ENCODE measurements at places on chromosomes 6 and 20.

GRCh38 chr6:87155842-87156815 is 764 bp downstream of the ZNF292 start:
- DNase-seq, result peak; percentile 19
- no peaks in the 10 kb centered on the region for H3K27me3 ChIP-seq
- peak overlapping the region; percentile 97 for H3K27ac ChIP-seq
- H3K36me3 ChIP-seq, result no peaks in the 10 kb centered on the region
- peaks cover 19% of the 10 kb centered on the region for H3K4me1 ChIP-seq

- H3K4me1 ChIP-seq, result no peaks in the 10 kb centered on the region
- no peaks in the 10 kb centered on the region for H3K36me3 ChIP-seq
- no peak overlapping the region for H3K4me3 ChIP-seq
- DNase-seq, result no peak
- no peaks in the 10 kb centered on the region for H3K27me3 ChIP-seq
These were observed 336.0 kb upstream of the DEFB115 start for GRCh38 chr20:30921286-30922071.

GRCh38 chr6:6997263-6998193 is 110.2 kb upstream of the RREB1 start:
- H3K36me3 ChIP-seq, result no peaks in the 10 kb centered on the region
- H3K27me3 ChIP-seq, result no peaks in the 10 kb centered on the region
- no peak overlapping the region for H3K27ac ChIP-seq
- H3K4me3 ChIP-seq, result no peak overlapping the region
- no peak for DNase-seq
- H3K4me1 ChIP-seq, result no peaks in the 10 kb centered on the region

DNA sequence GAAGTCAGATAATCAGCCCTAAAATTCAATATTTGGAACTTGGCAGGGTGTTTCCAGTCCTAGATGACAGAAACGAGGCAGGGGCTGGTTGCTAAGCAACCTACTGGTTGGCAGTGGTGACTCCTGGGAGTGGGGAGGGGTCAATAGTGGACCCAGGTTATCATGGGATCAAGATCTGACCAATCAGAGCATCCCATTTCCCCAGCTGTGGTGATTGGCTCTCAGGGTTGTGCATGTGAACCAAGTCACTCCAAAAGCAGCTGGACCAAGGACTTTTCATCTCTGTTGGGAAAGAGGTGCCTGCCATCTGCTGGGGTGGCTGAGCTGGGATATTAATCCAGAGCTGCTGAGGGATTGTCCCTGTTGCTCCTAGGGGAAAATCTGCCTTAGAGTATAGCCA is 253.4 kb downstream of the PREX1 start:
- no peak overlapping the region for H3K4me3 ChIP-seq
- no peaks in the 10 kb centered on the region for H3K36me3 ChIP-seq
- no peak overlapping the region for H3K27ac ChIP-seq
- no peaks in the 10 kb centered on the region for H3K4me1 ChIP-seq

DNA sequence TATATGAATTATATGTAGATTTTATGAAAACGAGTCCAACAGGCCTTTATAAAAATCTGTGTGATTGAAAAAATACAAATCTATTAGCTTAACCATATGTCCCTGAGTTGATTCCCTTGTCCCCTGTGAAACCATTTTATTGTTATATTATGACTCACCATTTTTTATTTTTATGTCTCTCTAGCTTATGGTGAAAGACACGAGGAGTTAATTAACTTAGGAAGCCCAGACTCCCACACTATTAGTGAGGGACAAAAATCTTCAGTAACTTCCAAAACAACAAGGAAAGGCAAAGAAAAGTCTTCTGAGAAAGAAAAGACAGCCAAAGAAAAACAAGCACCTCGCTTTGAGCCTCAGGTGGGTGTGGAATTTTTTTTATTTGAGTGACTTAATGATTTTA is 183.1 kb downstream of the ADGB start:
- no peaks in the 10 kb centered on the region for H3K4me1 ChIP-seq
- H3K4me3 ChIP-seq, result no peak overlapping the region
- no peak for DNase-seq
- no peaks in the 10 kb centered on the region for H3K36me3 ChIP-seq

DNA sequence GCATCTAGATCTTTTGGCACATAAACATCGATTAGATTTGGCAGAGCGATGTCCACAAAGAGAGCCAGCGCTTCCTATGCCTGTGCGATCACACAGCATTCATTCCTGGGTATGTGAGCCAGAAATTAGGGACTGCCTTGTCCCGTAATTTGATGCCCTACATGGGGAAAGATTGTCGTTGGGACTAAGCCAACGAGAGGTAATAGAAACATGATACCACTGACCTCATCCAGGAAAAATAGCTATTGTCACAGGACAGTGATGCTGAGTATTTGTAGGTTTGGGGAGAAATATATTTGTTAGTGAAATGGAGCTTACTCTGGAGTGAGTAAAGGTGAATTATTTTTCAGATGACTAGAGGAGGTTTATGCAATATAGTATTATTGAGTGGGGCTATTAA is 154.0 kb downstream of the TSHZ2 start:
- no peak for DNase-seq
- H3K36me3 ChIP-seq, result no peaks in the 10 kb centered on the region
- no peak overlapping the region for H3K4me3 ChIP-seq

- peaks cover 23% of the 10 kb centered on the region for H3K4me1 ChIP-seq
- H3K36me3 ChIP-seq, result no peaks in the 10 kb centered on the region
- H3K27me3 ChIP-seq, result peaks cover 87% of the 10 kb centered on the region
- no peak overlapping the region for H3K27ac ChIP-seq
- DNase-seq, result no peak
These were observed 15.6 kb upstream of the PRDM13 start for GRCh38 chr6:99590728-99591672.

GRCh38 chr6:166351715-166352285 is 9.5 kb upstream of the SFT2D1 start:
- no peak overlapping the region for H3K4me3 ChIP-seq
- H3K27ac ChIP-seq, result no peak overlapping the region
- no peaks in the 10 kb centered on the region for H3K4me1 ChIP-seq
- no peaks in the 10 kb centered on the region for H3K36me3 ChIP-seq
- peak; percentile 13 for DNase-seq
- H3K27me3 ChIP-seq, result no peaks in the 10 kb centered on the region

GRCh38 chr6:138521790-138522189 is 22.5 kb upstream of the NHSL1 start:
- no peak for DNase-seq
- H3K4me1 ChIP-seq, result peaks cover 17% of the 10 kb centered on the region
- H3K4me3 ChIP-seq, result no peak overlapping the region

DNA sequence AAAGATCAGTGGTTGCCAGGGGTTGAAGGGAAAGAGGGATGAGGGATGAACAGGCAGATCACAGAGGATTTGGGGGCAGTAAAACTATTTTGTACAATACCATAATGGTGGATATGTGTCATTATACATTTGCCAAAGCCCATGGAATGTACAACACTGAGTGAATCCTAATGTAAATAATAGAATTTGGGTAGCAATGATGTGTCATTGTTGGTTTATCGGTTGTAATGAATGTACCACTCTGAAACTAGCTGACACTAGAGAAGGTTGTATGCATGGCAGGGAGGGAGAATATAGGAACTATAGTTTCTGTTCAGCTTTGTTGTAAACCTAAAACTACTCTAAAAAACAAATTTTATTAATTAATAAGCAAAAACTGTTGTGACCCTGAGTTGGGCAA is 17.8 kb upstream of the ASF1A start:
- no peak overlapping the region for H3K4me3 ChIP-seq
- no peaks in the 10 kb centered on the region for H3K4me1 ChIP-seq
- no peaks in the 10 kb centered on the region for H3K36me3 ChIP-seq
- DNase-seq, result no peak
- no peak overlapping the region for H3K27ac ChIP-seq
- H3K27me3 ChIP-seq, result no peaks in the 10 kb centered on the region

Data from tibial nerve (tissue), 4 donors.